Stimulated activated CD4-positive, alpha-beta T cell treated with anti-CD3 and anti-CD28 coated beads, Interleukin-1b, Interleukin-23, amount 100 ng/mL, for 24 hours (primary cell): ENCODE measurements at places on chromosomes 13 and 19.

DNA sequence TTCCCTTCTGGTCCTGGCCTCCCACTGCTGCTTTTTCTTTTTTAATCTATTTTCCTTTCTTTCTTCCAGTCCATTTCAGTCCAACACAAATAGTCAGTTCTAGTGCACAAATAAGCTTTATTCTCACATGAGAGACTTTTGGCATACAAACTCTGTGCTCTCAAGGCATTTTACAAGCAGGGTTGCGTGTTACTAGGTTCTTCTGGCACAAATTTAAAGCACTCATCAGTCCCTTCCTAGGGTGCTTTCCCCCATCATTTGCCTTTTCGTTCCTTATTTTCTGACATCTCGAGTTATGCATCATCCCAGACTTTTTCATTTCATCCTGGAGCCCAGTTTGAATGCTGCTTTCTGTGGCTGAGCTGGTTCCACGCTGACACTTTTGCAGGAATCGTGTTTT is 29.8 kb upstream of the IL17D start:
- DNase-seq, result no peak

DNA sequence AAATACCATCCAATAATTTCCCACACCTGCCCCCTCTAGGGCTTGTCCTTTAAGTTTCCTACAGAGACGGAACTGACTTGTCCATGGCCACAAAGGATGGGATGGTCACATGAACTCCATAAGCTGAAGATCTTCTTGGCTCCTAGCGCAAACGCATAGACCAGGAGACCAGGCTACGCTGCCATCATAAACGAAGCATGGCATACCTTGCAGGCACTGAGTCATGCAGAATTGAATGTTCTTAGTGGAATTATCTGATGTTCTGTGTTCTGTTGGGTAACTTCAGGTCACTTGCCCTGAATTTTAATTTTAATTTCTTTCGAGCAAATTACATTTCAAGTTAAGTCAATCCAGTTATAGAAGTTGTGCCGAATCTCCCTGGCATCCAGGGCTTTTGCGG is 96.4 kb upstream of the STARD13 start:
- DNase-seq, result no peak

DNA sequence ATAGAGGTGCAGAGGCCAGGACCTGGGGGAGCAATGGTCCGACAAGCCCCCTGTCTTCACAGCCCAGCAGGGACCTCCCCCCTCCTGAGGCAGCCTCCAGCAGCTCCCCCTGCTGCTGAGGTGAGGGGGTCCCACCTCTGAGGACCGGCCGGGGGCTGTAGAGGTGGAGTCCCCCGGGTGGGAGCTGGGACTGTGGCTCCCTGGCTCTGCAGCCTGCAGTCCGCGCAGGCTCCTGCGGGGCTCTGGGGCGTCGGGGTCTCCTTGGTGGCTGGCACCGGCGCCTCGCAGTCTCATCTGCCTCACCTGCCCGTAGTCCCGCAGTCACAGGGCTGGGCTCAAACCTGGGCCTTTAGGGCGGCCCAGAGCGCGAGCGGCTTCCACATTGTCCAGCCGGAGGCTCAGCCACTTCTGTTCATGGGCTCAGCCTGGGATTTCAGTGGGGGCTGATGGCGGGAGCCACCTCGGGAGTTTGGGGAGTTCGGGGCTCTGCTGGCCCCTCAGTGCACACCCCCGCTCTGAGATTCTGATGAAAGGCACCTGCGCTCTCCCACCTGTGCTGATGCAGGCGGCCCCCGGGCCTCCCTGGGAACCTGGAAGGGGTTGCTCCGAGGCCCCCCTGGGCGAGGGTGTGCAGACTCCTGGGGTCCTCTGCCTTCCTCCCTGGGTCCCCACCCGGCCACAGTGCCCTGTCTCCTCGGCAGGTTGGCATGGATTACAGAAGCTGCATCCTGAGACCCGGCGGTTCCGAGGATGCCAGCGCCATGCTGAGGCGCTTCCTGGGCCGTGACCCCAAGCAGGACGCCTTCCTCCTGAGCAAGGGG is 7.0 kb upstream of the ZNF554 start:
- DNase-seq, result no peak

GRCh38 chr19:2129486-2129885 is 21.9 kb downstream of the AP3D1 start:
- DNase-seq, result no peak

GRCh38 chr19:23993440-23993839 is 78.8 kb downstream of the ZNF726 start:
- no peak for DNase-seq

DNA sequence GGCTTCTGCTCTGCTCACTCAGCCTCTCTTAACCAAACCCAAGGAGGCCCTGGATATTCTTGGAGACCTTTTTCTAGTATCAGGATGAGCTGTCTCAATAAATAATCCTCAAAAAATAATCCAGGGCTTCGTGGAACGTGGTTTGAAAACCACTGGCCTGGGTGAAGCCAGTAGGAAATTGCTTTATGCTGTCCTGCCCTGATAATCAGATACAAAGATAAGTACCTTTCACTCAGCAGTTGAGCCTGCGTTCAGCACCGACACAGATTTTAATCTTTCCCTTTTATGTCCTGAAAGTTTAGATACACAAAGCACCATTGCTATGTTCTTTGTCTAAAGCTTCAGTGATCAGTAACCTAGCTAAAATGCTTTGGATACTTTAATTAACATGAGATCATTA is 460.0 kb downstream of the RFC3 start:
- no peak for DNase-seq

- DNase-seq, result no peak
Observed at GRCh38 chr13:42068886-42069285, 20.4 kb downstream of the DGKH start.

GRCh38 chr19:50717026-50717723 is 2.4 kb downstream of the SHANK1 start:
- no peak for DNase-seq

DNA sequence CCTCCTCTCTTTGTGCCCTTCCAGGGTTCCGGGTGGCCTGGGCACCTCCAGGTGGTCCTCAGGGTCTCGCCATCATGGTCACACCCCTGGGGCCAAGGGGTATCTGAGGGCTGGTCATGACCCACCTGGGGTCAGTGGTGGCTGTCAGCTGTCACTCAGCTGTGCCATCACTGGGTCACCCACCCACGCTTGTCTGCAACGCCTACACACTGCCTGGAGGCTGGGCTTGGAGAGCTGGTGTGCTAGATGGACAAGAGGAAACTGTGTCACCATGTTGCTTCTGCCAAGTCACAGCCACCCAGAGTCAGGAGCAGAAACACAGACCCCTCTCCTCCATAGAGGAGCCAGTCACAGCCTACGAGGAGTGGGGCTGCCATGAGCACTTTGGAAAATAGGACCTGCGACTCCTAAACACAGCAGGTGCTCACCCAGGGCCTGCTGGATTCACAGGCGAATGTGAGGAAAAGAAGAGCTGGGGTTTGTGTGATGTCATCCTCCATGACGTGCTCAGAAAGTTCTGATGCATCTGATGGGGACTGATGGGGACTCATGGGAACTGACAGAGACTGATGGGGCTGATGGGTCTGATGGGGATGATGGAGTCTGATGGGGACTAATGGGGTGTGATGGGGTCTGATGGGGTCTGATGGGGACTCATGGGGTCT is 10.7 kb upstream of the GRTP1 start:
- DNase-seq, result no peak

DNA sequence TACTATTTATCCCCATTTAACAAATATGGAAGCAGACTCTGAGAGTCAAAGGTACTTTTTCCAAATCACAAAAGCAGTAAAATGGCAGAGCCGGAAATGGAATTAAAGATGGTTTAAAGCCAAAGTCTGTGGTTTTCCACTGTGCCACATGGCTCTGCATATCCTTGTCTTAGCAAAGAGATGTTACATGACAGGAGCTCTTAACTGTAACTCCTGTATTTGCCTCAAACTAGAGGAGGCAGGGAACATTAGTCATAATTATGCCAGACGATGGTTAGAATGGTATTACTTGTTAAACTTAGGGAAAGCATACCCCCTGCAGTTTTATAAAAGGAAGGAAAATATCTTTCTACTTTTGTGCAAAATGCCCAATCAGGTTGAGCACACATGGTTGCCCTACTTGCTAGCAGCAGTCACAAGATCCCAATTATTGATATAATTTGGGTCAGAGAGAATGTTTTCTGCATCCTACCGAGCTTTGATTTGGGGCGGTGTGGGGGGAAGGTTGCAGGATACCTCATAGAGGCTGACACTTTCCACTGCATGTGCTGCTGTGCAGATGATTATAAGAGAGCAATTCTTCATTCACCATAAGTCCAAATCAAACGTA is 42.0 kb upstream of the MAB21L1 start:
- no peak for DNase-seq

DNA sequence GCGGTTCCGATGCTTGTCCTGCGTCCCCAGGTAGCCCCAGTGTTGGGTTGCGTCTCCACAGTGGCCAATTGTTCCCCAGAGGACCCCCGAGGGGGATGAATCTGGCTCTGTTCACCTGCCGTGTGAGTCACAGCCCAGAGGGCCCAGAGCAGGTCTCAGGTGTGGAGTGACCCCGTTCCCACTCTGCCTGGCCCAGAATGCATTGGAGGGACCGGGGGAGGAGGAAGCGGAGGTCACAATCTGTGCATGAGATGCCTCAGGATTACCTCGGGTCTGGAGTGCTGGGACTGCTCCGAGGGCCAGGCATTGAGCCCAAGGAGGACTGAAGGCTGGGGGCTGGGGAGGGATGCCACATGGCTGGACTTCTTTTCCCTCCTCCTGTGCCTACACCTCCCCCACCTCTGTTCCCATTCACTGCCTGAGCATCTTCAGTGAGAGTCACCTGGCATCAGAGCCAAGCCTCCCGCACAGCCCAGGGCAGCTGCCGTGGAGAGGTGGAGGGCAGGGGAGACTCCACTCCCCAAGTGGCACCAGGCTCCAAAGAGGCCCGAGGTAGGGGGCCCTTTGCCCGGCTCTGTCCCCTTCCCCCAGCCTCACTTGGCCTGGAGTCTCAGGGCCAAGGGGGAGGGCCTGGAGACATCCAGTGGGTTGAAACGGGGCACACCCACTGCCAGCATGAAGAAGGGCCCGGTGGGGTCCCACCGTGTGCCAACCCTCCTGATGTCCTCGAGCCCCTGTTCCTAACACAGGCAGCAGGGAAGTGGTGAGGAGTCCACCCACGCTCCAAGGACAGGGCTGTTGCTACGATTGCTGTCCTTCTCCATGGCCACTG is 81.1 kb downstream of the CHST8 start:
- no peak for DNase-seq

- DNase-seq, result no peak
Observed at GRCh38 chr19:10555610-10555973, 10.2 kb downstream of the KRI1 start.

DNA sequence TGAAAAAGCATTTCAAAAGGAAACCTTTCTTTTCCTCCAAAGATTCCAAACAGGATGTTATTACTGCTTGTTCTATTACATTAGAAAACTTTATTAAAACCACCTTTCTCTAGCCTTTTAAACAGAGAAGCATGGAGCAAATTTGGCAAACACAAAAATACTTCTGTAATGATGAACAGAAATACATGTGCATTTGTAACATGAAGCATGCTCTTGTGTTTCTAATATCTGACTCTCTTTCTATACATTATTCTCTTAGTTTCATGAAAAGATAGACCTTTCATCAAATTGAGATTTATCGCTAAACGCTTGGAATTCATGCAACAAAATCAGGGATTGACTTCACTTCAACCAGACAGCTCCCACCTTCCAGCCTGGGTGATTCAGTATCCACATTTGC is 152.8 kb upstream of the IRS2 start:
- no peak for DNase-seq

DNA sequence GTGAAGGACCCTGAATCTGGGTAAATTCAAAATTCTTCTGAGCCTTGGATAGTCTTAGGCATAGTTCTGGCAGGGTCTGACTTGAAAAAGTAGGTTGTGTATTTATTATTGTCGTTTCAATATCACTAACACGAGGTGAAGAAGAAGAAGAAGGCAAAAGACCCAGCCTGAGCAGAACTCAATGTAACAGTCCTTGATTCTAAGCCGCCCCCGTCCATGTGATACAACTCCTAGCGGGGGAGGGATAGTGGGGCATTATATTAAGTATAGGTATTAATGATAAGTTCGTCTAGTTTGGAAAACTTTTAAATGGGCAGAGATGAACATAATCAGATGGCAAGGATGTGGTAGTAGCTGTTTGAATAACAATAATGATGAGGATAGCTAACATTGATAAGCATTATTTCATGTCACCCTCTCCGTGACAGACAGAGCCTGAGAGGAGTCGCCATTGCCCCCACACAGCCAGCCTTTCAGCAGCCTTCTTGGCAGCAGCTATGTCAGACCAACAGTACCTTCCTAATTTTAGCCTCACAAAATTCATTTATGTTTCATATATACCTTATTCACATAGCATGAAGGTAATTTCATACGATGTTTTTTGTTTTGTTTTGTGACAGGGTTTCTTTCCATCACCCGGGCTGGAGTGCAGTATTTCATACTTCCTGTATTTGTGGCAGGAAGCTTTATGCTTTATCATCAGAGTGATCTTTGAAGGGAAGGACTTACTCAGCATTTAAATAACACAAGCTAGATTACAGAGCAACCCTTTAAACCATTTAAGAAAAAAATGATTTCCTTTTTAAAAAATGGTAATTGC is 64.4 kb upstream of the NPAS1 start:
- DNase-seq, result no peak

- DNase-seq, result no peak
Observed at GRCh38 chr19:51524666-51525264, 6.7 kb downstream of the SIGLEC6 start.

- DNase-seq, result no peak
Observed at GRCh38 chr13:33855371-33855895, 37.5 kb downstream of the RFC3 start.

GRCh38 chr13:74438901-74439300 is 304.7 kb upstream of the KLF12 start:
- no peak for DNase-seq

DNA sequence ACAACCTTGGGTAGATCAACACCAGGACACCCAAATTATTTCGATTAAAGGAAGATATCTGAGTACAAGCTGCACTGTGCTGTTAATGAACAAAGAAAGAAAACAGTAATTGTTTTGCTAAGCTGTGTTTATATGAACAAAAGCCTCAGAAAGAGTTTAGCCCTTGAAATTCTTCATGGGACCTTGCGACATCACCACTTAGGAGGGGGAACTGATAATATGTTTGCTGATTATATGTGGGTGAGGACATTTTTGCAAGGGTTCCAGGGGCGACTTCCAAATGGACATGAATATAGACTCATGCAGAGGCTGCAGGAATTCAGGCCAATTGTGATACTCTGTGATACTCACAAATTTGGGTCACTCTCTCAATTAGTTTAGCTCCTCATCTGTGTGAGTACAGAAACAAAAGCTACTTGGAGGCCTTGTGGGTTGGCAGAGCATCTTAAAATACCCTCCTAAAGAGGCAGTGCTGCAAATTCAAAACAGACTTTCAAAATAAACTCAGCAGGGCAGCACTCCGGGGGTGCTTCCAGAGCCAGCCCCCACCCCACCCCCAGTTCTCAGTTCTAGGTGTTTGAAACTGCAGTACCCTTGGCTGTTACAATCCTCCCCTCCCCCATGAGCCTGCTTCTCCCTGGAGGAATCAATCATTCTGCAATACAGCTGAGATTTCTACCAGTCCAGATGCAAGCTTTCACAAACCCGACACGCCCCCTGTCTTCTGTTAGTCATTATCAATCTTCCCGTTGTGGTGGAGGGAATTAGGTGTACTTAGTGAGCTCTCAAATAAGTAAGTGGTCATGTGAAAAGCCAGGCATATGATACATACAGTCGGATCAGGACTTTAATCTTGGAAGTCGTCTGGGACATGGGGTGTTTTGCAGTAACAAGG is 97.0 kb upstream of the MBNL2 start:
- no peak for DNase-seq
